ENCODE measurements at places on chromosomes 1 and 21. TPM values are rescaled to one million over a fixed set of nuclear protein-coding genes. Genes with fewer than 3 reads are reported as not detected.

GRCh38 chr1:44151332-44151731, 9.9 kb upstream of the KLF18 start:
- no peak for DNase-seq

- DNase-seq: no peak
Observed at GRCh38 chr1:109350655-109351054, 43.8 kb upstream of the MYBPHL start.

DNA sequence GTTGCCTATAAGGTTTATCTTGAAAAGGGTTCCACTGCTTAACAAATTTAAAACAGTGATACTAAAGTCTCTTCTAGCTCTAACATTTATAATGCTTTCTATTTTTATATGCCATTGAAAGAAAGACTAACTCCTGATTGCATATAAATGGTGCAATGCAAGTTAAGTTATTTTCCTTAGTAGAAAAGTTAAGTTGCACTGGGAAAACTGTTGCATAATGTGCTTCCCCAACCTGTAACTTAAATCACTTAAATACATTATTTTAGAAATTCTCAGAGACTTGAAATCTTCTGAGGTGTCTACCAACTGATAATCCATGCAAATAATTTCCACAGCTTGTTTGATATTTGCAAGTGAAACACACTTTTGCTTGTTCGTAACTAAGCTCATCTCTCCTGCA, 175.0 kb upstream of the HMCN1 start:
- no peak for DNase-seq

DNA sequence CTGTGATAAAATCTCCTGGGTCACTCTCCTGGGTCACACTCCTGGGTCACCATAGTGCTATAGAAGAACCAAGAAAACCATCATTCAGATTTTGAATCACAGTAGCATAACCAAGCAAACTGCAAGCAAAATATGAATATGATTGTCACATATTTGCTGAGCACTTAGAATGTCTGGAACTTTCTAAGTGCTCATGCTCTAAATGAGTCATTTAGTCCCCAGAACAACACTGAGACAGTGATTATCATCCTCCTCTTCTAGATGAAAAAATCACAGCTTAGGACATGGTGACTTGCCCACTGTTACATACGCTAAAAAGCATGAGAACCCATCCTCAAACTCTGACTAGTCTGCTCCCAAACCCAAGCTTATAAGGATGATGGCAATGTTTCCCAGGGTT, 39.5 kb upstream of the DDAH1 start:
- DNase-seq: no peak

DNA sequence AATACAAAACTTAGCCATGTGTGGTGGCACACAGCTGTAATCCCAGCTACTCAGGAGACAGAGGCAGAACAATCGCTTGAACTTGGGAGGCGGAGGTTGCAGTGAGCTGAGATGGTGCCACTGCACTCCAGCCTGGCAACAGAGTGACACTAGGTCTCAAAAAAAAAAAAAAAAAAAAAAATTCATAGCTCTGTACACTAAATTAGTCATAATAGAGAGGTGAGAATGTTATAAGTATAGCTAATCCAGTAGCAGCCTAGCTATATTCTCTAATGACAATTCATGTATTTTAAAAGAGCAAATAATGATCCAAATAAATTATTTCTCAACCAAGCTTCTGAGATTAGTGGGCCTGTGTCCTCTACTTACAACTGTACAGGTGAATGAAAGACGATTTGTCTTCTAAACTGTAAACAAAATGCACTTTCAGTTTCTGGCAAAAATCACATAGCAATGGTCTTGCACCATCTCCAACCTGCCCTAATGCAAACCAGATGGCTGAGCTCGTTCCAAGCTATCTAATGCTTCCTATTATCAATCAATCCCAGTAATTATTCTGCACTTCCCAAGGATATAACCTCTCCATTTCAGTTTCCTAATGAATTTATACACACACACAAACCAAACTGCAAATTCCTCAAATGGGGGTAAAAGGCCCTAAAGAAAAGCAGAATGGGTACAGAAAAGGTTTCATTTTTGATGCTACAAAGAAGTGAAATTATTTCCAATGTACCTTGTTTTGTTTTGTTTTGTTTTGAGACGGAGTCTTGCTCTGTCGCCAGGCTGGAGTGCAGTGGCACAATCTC, 56.5 kb downstream of the GATAD2B start:
- DNase-seq: no peak

DNA sequence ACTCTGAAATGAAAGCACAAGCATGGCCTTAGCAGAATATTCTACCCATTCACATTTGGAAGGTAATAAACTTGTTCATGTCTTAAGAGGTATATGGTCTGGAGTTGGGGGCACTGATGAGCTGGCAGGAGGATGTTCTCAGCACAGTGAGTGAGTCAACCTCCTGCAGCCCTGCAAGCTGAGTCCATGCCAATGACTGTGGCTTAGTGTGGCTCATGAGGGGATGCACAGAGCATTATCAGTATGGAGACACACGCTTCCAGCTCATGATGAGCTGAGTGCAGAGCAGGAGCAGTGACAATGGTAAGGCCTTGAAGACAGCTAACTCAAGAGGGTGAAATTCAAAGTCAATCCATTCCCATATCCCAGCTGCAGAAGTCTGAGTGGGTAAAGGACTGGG, 102.3 kb downstream of the TNFSF18 start:
- no peak for DNase-seq

DNA sequence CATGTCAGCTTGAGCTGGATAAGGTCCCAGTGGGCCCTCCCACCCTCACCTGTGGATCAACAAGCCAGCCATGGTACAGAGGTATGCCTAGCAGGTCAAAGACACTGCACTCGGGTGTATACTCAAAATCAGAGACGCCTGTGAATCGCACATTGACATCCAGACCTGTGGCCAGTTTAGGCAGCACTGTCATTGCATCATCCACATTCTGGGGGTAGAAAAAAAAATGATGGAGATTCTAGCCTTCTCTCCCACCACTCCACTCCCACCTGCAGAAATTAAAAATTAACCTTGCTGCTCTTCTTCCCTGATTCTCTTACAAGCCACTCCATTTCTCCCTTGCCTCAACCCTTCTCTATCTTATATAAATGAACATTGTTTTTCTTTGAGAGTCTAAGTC, 6.3 kb downstream of the MINDY1 start:
- no peak for DNase-seq

DNA sequence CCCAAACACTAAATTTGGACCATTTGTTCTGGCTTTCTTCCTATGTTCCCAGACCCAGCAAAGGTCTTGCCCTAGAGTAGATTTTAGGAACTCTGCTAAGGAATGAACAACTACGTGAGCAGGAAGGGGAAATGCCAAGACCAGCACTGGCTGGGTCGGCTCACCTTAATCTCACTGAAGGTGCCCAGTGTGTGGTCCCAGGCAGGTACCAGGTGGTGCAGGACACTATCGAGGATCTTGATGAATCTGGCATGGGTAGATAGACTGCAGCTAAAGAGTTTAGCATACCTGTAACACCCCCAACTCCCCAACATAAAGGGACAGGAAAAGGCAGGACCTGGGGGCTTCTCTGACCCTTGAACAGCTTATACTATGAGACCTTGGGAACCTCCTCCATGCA, 3.0 kb downstream of the HECTD3 start:
- no peak for DNase-seq

DNA sequence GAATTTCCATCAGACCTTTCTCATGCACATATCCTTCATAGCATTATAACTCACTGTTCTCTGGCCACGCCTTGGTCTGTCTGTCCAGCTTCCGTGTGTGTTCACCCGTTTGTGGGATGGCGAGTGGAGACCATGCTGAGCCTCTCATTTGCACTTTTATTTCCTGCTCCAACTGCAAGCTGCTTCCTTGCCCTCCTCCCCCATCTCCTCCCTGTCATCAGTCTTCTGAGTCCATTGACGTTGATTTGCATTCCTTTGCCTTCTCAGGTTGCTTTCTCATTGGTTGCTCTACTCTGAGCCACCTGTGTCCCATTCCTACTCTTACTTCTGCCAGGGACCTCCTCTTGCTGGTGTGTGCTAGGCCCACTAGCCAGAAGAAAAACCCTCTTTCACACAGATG, 146.4 kb downstream of the NOS1AP start:
- DNase-seq: peak; percentile 50

- DNase-seq: peak; percentile 38
Observed at GRCh38 chr1:42961312-42962091, 2.8 kb upstream of the SLC2A1 start.

GRCh38 chr1:167668108-167668507, 38.1 kb downstream of the RCSD1 start:
- no peak for DNase-seq

- DNase-seq: no peak
Observed at GRCh38 chr1:203270448-203270847, 34.9 kb upstream of the BTG2 start.

- DNase-seq: no peak
Observed at GRCh38 chr1:231540847-231541246, 12.4 kb downstream of the TSNAX start.

DNA sequence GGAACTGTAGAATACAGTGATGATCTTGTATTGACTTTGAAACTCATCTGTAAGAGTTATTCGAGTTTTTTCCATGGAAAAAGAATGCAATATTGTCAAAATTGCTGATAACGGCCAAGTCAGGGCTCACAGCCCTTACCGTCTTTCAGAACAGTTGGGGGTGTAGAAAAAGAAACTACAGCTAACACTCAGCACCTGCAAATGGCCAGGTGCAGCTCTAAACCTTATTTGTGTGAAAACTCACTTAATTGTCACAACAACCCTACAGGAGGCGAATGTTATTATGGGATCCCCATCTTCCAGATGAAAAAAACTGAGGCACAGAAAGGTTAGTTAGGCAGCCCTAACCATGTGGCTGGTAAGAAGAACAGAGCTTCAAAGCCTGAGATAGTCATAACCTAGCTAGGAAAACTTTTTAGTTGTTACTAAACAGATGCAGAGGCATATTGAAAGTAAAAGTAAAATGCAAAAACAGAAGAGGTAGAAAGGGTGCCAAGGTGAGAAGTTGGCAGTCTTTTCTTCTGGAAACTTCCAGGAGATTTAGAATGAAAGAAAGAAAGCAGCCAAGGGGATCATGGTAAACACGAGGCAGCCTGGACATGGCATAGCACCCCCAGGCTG, 76.4 kb downstream of the DSCAM start:
- DNase-seq: no peak

DNA sequence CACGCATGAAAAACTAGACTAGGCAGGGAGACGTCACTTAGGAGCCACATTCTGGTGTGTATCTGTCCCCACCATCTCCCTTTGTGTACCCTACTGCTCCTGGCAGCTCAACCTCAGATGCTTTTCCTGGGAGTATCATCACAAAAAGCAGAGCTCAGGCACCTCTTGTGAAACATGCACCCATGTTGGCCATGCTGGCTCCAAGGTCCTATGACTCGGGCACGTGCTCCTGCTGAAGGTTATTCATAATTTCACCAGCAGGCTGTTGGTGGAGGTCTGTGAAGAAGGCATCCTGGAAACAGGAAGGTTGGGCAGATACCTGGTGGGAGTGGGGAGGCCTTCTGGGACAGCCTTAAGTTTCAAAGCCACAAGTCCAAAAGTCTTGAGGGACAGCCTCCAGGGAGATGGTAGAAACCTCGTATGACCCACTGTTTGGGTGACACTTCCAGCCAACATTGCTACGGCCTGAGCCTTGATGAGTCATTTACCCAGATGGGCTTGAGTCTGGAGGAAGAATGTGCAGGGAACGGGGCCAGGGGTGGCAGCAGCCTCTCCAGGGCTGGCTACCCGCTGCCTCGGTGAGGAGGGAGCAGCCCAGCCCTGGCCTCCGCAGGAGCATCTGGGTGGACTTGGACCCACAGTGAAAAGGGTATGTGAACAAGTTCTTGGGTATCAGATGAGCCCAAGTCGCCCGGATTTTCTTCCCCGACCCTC, 75.8 kb downstream of the PGBD5 start:
- no peak for DNase-seq

DNA sequence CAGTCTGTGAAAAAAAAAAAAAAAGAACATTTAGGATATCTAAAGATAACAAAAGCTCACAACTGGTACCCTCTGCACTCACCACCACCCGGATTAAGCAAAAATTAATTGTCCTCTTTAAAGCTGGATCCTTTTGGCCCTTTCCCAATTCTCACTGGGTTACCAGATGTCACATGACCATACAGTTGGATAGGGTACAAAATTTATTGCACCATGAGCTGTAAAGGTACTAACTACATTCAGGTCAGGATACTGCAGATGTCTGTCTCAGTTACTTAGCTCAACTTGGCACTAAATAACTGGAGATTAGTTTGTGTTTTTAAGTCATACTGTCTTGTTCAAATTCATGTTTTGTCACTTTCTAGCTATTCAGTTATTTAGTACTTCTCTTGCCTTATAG, 96.3 kb downstream of the GPATCH2 start:
- no peak for DNase-seq

DNA sequence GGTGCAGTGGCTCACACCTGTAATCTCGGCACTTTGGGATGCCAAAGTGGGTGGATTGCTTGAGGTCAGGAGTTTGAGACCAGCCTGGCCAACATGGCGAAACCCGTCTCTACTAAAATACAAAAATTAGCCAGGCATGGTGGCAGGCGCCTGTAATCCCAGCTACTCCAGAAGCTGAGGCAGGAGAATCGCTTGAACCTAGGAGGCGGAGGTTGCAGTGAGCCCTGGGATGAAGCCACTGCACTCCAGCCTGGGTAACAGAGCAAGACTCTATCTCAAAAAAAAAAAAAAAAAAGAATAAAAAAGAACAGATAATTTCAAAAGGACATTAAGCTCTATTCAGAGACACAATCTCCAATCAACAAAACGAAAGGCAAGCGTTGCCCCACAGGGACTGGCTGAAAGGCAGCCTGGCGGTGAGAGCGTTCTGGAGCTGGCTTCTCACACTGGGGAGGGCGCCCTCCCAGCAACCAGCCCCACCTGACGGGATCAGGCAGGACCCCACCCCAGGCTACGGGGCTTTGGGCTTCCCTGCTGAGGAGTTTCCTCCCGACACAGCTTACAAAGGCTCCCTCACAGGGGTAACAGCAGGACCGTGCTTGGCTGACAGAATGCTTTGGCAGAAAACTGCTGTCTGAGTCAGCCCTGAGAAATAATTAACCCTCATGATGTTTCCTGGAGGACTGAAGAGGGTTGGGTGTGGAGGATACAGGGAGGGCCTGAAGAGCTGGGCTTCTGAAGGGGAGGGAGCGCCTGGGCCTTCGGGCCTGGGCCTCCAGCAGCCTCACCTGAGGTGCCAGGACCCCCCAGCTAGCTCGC, 31.1 kb upstream of the SRP9 start:
- peak; percentile 81 for DNase-seq

DNA sequence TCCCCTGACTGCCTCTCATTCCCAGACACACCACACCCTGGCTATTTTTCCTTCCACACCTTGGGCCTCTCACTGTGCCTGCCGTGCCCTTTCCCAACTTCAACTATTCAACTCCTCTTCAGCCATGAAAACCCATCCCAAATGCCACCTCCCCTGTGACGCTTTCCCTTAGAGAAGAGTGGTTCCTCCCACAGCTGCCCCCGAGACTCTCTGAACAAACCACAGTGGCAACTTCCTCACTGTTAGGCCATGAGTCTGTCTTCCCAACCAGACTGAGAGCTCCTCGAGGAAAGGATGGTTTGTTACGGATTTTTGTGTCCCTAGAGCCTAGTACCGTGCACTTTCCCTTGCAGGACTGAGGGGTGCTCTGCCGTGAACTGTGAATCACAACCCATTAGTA, 59.2 kb downstream of the LRRN2 start:
- DNase-seq: no peak

MROH9 gene
- not detected for total RNA-seq

CACNA1E gene
- total RNA-seq: under 0.01 TPM

INSRR gene
- total RNA-seq: not detected

ADSS2 gene
- total RNA-seq: 61.0 TPM

OLIG1 gene
- total RNA-seq: not detected

ASH1L gene
- 13.5 TPM for total RNA-seq

HUNK gene
- under 0.01 TPM for total RNA-seq

APH1A gene
- 139 TPM for total RNA-seq

ABCG1 gene
- total RNA-seq: 141 TPM

KMO gene
- total RNA-seq: not detected

TNFSF4 gene
- 2.0 TPM for total RNA-seq

OR6N1 gene
- total RNA-seq: not detected

All from dermis microvascular lymphatic vessel endothelial cell (primary cell).